DMS53 (cell line): ENCODE measurements at places on chromosomes 2 and 18.

DNA sequence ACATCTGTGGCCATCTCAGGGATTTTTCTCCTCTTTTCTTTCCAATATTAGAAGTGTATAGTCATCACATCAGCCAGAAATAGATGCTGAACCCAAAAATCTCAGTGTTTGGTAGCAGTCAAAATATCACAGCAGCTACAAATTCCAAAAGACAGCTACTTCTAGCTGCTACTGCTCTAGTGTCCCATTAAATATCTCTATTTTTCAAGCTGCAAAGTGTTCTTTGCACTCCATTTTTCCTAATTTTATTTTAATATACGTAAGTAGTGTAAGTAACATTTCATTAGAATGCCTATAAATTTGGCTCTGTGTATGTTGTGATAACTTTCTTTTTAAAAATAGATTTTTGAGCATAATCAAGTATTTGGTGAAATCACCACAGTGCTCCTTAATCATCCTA is 967.3 kb downstream of the BCL11A start:
- DNase-seq: no peak

- peak; percentile 75 for DNase-seq
Observed at GRCh38 chr2:206443735-206444527, 599 bp downstream of the ADAM23 start.

GRCh38 chr2:202841090-202841867 is 30.3 kb downstream of the ICA1L start:
- peak; percentile 29 for DNase-seq

DNA sequence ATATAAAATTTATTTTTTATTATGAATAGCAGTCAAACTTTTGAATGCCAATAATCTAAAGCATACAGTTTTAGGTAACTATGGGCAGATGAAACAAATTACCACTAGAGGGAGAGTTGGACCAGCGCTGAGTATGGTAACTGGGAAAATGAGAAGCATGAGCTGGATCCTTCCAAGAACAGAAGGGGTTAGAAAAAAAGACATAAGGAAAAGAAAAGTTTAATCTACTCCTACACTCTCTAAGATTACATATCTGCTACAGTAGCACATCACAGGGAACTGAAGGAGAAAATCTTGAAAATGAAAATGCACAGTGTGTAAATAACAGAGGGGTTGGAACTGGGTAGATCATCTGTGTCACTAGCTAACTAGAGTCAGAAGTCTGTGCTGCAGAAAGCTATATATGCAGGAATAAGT is 15.5 kb downstream of the REG3G start:
- peak; percentile 50 for DNase-seq

GRCh38 chr18:48475635-48476549 is 62.9 kb upstream of the CTIF start:
- DNase-seq: peak; percentile 93
